ENCODE measurements at places on chromosomes 5 and 9.

GRCh38 chr5:124453221-124454051 lies 293.0 kb downstream of the ZNF608 start:
- no peak for DNase-seq

GRCh38 chr9:37954581-37954981 lies 50.7 kb upstream of the SLC25A51 start:
- no peak for DNase-seq

DNA sequence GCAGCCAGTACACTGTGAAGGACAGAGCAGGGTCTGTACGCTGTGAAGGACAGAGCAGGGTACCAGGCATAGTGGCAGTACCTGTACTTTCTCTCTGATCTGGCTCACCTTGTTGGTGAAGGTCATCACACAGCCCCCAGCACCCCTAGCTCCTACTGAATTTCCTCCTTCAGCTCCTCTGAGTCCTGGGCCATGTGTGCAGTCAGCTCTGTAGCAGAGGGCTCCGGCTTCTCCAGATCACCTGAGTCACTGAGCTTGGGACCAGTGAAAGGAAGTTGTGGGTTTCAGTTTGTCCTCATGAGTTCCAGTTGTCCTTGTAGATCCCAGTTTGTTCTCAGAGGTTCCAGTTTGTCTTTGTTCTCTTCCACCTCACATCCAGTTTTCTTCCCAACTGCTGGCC lies 5.5 kb downstream of the NUDT2 start:
- DNase-seq = no peak

DNA sequence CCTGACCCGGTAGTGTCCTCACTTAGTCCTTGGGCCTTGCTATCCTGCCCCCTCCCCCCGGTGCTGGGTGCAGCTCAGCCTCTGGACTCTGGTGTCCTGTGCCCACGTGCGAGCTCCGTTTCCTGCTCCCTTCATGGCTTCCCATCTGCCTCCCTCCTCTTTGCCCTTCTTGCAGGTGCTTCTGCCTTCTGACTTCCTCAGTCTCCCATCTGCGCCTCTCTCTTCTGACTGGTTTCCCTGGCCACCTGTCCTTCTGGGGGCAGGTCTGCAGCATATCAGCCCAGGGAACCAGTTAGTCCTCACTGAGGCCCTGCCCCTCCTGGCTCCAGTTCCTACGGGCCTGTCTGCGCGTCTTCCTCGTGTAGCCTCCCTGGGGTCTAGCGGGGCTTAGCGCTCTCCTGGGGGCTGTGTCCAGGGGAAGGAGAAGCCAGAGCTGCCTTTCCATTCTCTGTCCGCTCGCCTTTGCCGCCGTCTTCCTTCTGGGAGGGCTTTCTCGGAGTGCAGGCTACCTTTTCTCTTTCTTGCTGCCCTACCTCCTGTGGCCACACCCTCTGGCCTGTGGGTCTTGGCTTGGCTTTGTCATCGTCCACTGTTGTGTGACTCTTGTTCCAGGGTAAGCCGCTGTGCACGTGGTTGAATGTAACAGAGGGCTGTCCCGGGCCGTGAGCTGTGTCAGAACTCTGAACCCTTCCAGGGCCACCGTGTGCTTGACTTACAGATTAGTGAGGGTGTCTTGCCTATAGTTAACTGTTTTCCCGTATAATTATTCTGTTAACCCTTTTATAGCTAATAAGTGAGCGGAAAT lies 51.8 kb downstream of the EHMT1 start:
- peak; percentile 56 for DNase-seq

GRCh38 chr9:88005240-88005639 lies 30.9 kb upstream of the CDK20 start:
- no peak for DNase-seq

GRCh38 chr9:94644543-94644942 lies 5.2 kb upstream of the FBP1 start:
- no peak for DNase-seq

DNA sequence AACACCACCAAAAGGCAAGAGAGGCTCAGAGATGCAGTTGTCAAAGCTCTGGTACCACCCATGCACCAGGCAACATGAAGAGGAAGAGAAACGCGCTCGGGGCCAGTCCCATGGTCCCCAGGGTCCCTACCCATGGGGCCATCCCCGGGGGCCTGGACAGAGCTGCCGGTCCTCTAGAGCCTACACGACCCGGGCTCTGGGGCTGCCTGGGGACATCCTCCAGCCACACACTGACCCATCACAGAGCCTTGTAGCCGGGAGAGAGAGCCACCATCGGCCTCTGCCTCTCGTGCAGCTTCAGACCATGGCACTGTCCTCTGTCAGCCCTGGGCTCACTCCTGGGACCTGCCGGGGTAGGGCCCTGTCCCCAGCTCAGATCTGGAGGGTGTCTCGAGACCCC lies 23.7 kb downstream of the VAV2 start:
- no peak for DNase-seq

DNA sequence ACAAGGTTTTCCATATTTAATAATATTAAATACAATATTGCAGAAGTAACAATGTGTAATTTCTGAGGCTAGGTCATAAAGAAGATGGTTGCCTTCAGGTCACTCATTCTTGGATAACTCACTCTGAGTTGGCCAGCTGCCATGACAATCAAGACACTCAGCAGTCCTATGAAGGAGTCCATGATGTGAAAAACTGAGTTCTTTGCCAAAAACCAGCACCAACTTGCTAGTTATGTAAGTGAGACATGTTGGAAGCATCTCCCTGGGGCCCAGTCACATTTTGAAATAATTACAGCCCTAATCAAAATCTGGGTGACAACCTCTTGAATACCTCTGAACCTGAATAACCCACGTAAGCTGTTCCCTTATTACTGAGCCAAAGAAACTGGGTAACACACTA lies 453.2 kb downstream of the CDH18 start:
- DNase-seq = no peak

DNA sequence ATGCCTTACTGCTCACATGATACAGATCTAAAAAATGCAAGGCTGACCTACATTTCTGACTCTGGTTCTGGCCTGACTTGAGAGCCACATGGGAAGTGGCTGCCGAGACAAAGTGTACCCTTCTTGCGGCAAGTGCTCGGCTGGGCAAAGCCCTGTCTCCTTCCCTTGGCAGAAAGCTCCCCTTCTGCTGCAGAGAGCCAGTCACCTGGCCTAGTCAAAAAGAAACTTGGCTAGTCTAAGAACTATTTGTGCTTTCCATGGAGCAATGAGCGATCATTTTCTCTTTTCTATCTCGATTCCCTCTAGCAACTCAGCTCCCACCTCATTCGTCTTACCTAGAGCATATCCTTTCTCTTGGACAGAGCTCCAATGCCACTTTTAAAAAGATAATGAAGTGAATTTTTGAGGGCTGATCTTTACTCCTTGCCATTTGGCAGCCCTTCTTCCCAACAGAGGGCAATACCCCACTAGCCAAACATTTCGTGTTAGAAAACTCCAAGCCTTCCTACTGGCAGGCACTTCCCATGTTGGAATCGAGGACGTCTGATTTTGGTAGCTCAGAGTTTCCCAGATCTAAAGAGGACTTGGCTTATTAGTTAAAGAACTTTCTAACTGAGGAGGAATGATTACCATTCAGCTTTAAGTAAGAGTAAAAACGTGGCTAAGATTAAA lies 108.1 kb upstream of the PRRC1 start:
- DNase-seq = no peak

GRCh38 chr9:106535439-106535838 lies 327.5 kb upstream of the ZNF462 start:
- no peak for DNase-seq

DNA sequence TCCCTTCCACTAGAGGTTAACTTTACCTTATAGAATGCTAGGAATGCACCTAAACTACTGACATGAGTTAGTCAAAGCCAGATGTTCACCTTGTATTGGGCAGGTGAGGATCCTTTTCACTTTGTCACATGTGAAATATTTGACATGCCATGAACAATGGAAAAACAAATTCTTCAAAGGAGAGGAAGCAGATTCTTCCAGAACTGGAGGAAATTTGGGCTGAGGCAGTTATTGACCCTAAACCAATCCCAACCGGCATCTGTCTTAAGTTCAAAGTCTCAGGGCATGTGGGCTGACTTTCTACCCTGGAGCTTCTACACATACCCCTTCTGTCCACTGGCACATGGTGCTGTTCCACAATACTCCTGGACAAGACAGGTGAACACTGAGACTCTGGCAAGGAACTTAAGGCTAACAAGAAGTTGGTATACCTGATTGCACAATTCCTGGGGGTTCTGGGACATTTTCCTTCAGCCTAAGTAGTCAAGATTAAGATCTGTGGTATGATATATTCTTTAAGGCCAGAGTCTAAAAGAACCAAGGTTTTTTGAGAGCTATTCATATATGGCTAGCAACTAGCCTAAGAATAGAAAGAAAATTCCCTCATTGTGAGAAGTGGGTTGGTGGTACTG lies 2.6 kb downstream of the VLDLR start:
- DNase-seq = no peak
